ENCODE measurements at places on chromosomes 12 and 14.
A peak's percentile ranks its signal among the peaks of the same experiment; 100 is the strongest.

- no peak for DNase-seq
These were observed 126.0 kb upstream of the HIF1A start for GRCh38 chr14:61569308-61569707.

DNA sequence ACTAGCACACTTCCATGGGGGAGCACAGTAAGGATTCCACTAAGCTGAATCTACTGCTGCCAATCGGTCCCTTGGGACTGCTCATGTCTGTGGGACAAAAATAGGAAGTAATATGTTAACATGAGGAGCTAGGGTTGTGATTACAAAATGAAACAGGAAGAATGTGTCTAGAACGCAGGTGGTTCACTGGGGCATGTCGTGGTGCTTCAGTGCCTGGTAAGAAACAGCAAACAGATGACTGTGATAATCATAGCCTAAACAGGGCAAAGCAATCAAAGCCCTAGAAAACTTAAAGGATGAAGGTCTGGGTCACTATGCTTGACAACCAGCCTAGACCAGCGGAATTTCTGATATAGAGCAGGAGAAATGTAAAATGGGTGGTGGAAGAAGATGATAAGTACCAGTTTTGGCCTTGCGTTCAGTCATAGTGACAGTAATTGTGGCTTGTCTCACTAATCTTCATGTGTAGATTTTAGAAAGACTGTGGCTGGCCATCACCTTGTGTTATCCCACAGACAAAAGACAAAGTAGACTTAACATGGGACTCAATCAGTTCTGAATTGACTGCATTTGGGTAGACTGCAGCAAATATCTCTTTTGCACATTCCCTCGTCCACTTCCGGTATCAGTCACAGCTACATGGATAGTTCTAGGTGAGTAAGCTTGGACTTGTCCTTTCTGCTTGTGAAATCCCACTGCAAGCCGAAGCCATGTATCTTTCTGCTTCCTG lies 51.4 kb downstream of the WASHC3 start:
- DNase-seq = no peak

DNA sequence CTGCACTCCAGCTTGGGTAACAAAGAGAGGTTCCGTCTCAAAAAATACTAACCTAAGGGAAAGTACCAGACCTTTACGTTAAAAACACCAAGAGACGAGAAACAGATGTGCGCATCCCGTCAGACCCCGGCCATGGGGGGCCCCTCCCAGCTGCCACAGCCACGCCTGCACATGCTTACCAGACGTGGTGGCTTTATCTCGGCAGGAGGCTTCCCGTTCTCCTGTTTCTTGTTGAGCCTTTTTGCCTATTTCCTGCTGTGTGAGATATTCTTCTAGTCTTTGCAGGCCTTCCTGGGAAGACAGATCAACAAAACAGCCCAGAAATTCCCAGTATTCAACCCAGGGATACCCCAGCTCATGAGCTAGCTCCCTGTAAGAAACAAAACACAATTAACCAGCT lies 23.6 kb downstream of the PGAM5 start:
- DNase-seq = no peak

GRCh38 chr14:101918065-101918989 lies 46.0 kb upstream of the DYNC1H1 start:
- DNase-seq = no peak

DNA sequence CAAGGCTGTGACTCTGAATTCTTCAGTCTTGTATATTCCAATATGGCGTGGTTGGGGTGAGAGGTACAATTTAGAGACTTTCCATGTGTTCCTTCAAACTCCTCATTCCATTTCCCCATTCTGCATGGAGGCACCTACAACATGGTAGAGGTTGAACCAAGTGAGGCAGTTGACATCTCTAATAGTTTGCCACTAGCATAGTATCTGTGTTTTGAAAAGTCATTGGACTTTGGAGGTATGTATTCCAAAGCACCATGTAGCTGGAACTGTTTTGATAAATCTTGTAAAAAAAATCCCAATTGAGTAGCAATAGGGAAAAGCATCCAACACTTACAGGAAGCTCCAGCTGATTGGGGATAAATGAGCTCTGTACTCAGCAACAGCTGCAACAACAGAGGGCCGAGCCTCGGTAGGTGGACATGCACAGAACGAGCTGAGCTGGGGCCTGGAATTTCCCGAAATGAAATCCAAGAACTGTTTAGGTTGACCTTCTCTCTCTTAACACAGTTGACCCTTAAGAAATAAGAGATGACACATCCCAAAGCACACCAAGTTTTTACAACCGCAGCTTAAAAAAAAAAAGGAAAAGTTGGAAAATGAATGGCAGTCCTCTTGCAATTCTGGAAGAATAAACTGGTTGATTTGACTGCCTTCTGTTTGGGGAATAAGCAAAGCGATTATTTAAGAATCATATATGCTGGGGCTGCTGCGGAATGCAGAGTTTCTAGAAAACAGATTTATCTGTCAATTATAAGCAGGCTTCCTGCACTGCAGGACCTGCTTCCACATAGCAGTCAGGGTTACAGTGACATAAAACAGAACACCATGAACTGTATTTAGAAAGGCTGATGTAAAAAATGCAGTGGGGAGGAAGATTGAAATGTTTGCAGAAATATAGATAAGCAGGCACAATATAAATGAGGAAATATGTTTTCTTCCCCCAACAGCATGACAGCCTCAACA lies 194.6 kb upstream of the KRR1 start:
- peak; percentile 53 for DNase-seq

DNA sequence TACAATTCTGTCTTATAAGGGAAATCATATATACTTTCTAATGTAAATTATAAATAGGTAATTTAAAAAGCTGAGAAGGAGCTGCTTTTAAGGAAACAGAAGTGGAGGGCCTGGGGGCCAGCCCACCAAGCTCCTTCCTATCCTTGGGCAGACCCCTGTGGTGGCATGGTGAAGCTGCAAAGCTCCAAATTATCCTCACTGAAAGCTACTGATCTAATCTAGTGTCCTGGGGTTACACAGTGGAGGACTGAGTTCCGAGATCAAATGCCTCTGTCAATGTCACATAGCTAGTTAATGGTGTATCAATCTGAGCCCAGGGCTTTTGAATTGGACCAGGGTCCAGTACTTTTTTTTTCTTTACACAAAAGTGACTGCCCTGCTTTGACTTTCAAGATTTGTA lies 355.4 kb downstream of the CEP128 start:
- no peak for DNase-seq

Data from retinal pigment epithelial cell (primary cell).